Stomach (tissue), 19 donors: ENCODE measurements at places on chromosomes 6 and 20. TPM values are rescaled to one million over a fixed set of nuclear protein-coding genes. Genes with fewer than 3 reads are reported as not detected.
A peak's percentile ranks its signal among the peaks of the same experiment; 100 is the strongest.

Gene CDC5L
- total RNA-seq: 9.9 TPM

Gene CCND3
- 84.2 TPM for total RNA-seq

Gene TFAP2D
- total RNA-seq: not detected

- DNase-seq: no peak
Measured at GRCh38 chr6:105384004-105384403, 18.9 kb downstream of the PREP start.

Gene SLX4IP
- total RNA-seq: 1.4 TPM

GRCh38 chr20:34070859-34071258 is 41.2 kb downstream of the EIF2S2 start:
- DNase-seq: no peak

DNA sequence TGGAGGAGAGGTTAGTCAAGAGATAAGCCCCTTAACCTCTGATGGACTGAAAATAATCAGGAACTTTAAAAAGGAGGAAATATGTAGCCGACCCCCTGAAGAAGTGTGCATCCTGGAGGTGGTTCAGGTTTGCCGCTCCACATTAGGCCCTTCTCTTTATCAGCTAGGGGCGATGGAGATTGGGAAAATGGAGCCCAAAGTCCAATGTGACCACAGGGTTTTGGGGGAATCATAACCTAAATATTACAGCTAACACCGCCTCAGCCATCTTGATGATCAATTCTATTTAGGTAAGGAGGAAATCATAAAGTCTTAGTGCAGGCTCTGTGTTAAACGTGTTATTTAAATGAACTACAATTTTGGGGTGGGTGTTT is 1.2 kb downstream of the OGFRL1 start:
- DNase-seq: no peak

- DNase-seq: no peak
Measured at GRCh38 chr6:32617751-32618150, 19.5 kb upstream of the HLA-DQA1 start.

Gene DBNDD2
- 131 TPM for total RNA-seq

DNA sequence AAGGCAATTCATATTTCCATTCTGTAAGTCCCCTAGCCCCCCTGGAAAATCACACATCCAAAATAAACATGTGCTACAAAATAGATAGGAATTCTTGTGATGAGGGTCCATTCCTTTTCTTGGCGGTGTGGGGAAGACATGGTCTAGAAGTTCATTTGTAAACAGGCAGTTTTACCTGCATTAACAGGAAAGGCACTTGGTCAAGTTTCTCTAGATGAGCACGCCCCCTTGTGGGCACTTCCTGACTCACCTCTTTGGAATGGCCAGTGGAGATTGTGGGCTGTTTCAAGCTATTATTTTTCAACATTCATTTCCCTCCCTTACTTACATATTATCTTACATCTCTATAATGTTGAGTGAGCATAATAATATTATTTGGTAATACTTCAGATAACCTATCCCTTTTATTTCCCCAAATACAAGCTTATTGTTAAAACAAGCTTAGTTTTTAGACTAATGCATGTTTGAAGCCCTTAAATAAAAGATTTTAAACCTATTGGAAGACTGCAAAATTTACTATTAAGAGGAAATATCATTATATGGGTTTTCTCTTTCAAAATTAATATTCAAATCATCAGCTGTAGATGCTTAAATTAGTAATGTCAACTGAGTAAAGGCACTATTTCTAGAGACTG is 92.1 kb downstream of the TASP1 start:
- DNase-seq: peak; percentile 77

GRCh38 chr6:5333658-5334057 is 72.3 kb downstream of the FARS2 start:
- DNase-seq: no peak

DNA sequence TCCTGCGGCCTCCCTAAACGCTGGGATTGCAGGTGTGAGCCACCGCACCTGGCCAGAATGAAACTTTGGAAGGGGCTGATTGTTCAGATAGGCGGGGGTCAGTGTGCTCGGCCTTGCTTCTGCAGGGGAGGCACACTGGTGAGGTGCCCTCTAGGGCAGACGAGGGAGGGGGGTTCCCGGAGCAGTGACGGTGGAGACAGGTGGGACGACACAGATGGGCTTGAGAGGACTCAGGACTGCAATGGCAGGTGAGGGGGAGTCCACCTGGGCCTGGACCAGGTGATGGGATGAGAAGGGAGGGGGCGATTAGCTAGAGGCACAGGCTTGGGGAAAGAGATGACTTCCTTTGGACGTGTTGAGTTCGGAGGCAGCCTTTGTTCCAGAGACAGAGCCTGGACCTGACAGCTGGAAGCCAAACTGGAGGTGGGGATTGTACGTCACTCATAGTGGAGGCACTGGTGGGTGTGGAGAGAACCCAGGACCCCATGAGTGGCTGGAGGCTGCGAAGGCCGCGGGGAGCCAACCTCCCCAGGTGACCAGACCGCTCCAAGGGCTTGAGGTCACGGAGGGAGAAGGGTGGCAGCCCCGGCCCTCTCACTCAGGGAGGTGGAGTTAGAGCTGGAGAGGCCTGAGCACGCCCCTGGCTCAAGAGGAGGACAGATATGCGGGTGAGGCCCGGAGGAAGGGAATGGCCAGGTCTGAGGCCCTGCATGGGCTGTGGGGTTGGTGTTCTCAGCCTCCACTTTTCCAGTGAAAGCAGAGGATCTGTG is 10.5 kb upstream of the MAP1LC3A start:
- no peak for DNase-seq
